Lung (tissue), 17 donors: ENCODE measurements at places on chromosomes 1 and 21. TPM values are rescaled to one million over a fixed set of nuclear protein-coding genes. Genes with fewer than 3 reads are reported as not detected.

Gene POU3F1
- total RNA-seq, result 0.20 TPM

Gene FNBP1L
- 31.7 TPM for total RNA-seq

Gene CRYAA
- not detected for total RNA-seq

GRCh38 chr1:33256221-33256470 lies 146 bp upstream of the ZNF362 start:
- no peak for DNase-seq

DNA sequence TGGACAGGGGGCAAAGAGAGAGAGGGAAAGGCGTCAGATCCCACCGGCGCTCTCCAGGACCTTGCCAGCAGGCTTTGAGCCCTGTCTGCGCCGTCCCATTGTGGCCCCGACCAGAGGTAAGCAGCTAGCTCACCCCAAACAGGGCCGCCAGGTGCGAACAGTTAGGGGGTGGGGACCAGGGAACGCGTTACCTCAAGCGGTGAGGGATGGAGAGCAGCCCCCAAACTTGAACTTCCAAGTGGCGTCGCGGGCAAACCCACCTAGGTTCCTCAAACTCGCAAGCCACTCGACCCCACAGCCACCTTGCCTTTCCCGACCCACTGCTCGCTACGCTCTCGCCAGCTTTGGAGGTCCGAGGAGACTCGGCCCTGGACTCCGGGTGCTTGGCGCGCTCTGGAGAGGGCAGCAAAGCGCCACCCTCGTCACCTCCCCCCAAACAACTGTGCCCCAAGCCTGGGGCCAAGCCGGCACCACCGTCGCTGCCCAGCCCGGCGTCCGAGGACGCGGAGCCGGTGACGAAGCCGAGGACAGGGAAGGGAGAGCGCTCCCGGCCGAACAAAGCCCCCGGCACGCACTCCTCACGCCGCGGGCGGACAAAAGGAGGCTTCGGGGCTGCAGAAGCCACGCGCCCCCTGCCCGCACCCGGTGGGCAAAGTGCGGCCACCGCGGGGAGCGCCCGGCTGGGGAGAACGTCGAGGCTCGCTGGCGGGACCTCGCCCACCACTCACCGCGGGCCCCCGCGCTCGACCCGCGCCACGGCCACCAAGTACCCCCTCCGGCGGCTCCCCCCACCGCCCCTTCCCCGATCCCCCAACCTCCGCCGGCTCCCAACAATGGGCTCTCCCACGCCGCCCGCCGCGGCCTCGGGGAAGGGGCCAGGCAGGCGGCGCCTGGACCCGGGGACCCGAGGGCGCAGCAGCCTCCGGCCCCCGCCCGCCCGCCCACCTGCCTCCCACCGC lies 976 bp downstream of the SSBP3 start:
- DNase-seq, result peak; percentile 48

- no peak for DNase-seq
Observed at GRCh38 chr1:112878321-112878720, 77.7 kb downstream of the SLC16A1 start.

- DNase-seq, result no peak
Observed at GRCh38 chr1:40057310-40058030, 16.9 kb downstream of the CAP1 start.
